Activated B cell treated with CpG ODN at 0.5 μM for 24 hours (primary cell): ENCODE measurements at places on chromosomes 4 and X.

GRCh38 chr4:78220283-78220682 lies 163.2 kb downstream of the FRAS1 start:
- peaks cover 6% of the 10 kb centered on the region for H3K27me3 ChIP-seq
- H3K27ac ChIP-seq: no peak overlapping the region
- H3K4me3 ChIP-seq: no peak overlapping the region
- DNase-seq: no peak

GRCh38 chrX:150446151-150446550 lies 83.0 kb downstream of the MAMLD1 start:
- H3K4me3 ChIP-seq: no peak overlapping the region
- no peaks in the 10 kb centered on the region for H3K27me3 ChIP-seq
- no peak for DNase-seq
- no peaks in the 10 kb centered on the region for H3K36me3 ChIP-seq
- H3K4me1 ChIP-seq: no peaks in the 10 kb centered on the region

DNA sequence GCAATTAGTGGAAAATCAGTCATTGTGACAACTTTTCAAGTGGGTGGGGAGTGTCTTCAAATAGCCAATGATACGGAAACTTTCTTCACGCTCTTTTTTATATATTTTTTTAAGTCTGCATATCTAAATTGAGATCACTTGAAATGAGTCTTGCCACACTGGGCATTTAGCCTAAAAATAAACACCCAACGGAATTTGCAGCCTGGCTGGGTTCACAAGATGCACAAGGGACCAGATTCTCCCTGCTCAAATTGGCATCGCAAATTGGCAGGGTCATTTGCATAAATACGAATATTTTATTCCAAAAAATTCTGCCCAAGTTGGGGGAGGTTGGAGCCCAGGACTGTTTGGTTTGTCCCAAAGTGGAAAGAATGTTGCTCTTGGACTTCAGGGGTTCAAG lies 87.6 kb downstream of the LIMCH1 start:
- H3K4me1 ChIP-seq: no peaks in the 10 kb centered on the region
- H3K4me3 ChIP-seq: no peak overlapping the region
- H3K27ac ChIP-seq: no peak overlapping the region
- no peak for DNase-seq
- H3K27me3 ChIP-seq: peaks cover 2% of the 10 kb centered on the region

- H3K27ac ChIP-seq: no peak overlapping the region
- H3K4me1 ChIP-seq: no peaks in the 10 kb centered on the region
- no peak overlapping the region for H3K4me3 ChIP-seq
- H3K27me3 ChIP-seq: no peaks in the 10 kb centered on the region
- DNase-seq: no peak
These were observed 137.3 kb upstream of the FTHL17 start for GRCh38 chrX:31209005-31209628.

DNA sequence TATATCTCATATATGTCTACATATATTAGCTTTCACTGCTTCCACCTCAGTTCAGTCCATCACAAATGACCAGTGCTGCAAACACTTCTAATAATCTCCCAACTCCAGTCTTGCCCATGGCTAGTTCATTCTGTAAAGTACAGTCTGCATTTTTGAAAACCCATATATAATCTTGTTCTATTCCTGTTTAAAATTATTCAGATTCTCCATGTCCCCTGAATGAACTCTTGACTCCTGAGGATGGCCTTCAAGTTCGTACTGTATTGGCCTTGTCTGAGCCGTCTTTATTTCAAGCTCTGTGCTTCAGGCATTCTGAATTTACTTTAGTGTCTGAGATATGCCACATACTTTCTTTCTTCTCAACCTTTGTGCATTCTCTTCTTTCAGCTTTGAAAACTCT lies 84.7 kb downstream of the PTPN13 start:
- H3K27ac ChIP-seq: no peak overlapping the region
- H3K4me3 ChIP-seq: no peak overlapping the region
- H3K36me3 ChIP-seq: no peaks in the 10 kb centered on the region
- no peaks in the 10 kb centered on the region for H3K4me1 ChIP-seq
- no peak for DNase-seq
- no peaks in the 10 kb centered on the region for H3K27me3 ChIP-seq

GRCh38 chr4:63583007-63583406 lies 826.2 kb downstream of the TECRL start:
- H3K36me3 ChIP-seq: no peaks in the 10 kb centered on the region
- DNase-seq: no peak
- no peak overlapping the region for H3K4me3 ChIP-seq
- no peaks in the 10 kb centered on the region for H3K27me3 ChIP-seq
- H3K4me1 ChIP-seq: no peaks in the 10 kb centered on the region

- peaks cover 13% of the 10 kb centered on the region for H3K4me1 ChIP-seq
- peaks cover 5% of the 10 kb centered on the region for H3K27me3 ChIP-seq
- no peak for DNase-seq
- H3K36me3 ChIP-seq: no peaks in the 10 kb centered on the region
These were observed 121.2 kb upstream of the NAP1L5 start for GRCh38 chr4:88818631-88819470.

DNA sequence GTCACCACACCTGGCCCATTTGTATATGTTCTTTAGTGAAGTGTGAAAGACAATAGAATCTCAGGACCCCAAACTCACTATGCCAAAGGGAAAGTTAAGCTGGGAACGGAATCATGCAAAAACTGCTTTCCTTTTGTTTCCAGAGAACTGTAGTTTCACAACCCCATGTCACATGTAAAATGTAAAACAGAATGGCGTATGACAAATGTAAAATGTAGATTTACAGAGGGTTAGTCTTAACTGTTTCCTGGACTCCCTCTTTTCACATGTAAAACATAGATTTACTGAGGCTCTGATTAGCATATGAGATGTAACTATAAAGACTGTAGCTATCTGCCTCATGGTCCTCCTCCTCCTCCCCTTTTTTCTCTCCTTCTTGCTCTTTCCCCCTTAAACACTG lies 66.3 kb downstream of the ABLIM2 start:
- peaks cover 3% of the 10 kb centered on the region for H3K36me3 ChIP-seq
- H3K27ac ChIP-seq: no peak overlapping the region

GRCh38 chrX:11386001-11386523 lies 92.8 kb downstream of the AMELX start:
- H3K4me1 ChIP-seq: peaks cover 14% of the 10 kb centered on the region
- no peak overlapping the region for H3K27ac ChIP-seq
- DNase-seq: no peak
- no peak overlapping the region for H3K4me3 ChIP-seq
- H3K36me3 ChIP-seq: no peaks in the 10 kb centered on the region
- no peaks in the 10 kb centered on the region for H3K27me3 ChIP-seq

- no peaks in the 10 kb centered on the region for H3K36me3 ChIP-seq
- no peak overlapping the region for H3K27ac ChIP-seq
- peaks cover 3% of the 10 kb centered on the region for H3K27me3 ChIP-seq
- no peak for DNase-seq
These were observed 12.9 kb upstream of the HSFX1 start for GRCh38 chrX:149760965-149761364.

DNA sequence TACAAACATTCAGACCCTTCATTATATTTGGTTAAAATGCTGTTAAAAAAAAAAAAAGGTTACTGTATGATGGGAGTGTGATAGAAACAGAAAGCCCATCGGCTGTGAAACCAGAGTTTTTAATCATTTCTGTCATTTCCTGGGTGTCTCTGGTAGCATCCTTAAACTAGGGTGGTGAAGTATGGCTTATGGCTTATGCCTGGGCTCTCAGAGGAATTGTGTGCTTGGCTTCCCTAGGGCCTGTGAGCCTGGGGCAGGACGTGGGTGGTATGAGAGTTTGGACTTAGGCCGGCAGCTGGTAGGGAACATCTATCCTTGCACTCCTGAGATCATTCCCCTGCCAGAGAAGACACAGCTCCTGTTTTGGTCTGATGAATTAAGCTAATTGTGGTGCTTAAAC lies 52.2 kb downstream of the DCUN1D4 start:
- H3K36me3 ChIP-seq: peaks cover 50% of the 10 kb centered on the region
- H3K4me3 ChIP-seq: no peak overlapping the region
- DNase-seq: no peak

- H3K36me3 ChIP-seq: peaks cover 25% of the 10 kb centered on the region
- no peak overlapping the region for H3K27ac ChIP-seq
- H3K4me1 ChIP-seq: no peaks in the 10 kb centered on the region
- H3K4me3 ChIP-seq: no peak overlapping the region
These were observed 31.1 kb downstream of the FBXO8 start for GRCh38 chr4:174252412-174252811.

DNA sequence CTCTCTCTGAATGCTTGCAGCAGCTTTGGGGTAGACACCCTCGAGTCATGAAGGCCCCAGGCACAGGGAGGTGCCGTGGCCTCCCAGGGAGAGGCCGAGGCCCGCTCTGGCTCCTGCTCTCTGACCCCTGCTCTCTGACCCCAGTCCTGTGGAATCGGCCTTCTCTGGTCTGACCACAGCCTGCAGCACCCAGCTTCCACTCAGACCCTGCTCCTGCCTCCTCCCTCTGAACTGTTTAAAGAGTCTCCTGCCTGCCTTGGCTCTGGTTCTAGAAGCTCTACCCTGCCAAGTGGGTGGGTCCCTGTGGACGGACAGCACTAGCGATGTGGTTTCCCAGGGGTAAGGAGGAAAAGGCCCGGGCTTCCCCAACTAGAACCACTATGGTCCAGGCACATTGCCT lies 78.2 kb upstream of the TMEM150C start:
- H3K4me3 ChIP-seq: no peak overlapping the region
- no peaks in the 10 kb centered on the region for H3K4me1 ChIP-seq
- no peak for DNase-seq
- H3K27ac ChIP-seq: no peak overlapping the region
- no peaks in the 10 kb centered on the region for H3K36me3 ChIP-seq

GRCh38 chr4:182536221-182536811 lies 293.1 kb downstream of the TENM3 start:
- H3K4me1 ChIP-seq: no peaks in the 10 kb centered on the region
- no peaks in the 10 kb centered on the region for H3K36me3 ChIP-seq
- no peak overlapping the region for H3K4me3 ChIP-seq
- no peaks in the 10 kb centered on the region for H3K27me3 ChIP-seq
- H3K27ac ChIP-seq: no peak overlapping the region

DNA sequence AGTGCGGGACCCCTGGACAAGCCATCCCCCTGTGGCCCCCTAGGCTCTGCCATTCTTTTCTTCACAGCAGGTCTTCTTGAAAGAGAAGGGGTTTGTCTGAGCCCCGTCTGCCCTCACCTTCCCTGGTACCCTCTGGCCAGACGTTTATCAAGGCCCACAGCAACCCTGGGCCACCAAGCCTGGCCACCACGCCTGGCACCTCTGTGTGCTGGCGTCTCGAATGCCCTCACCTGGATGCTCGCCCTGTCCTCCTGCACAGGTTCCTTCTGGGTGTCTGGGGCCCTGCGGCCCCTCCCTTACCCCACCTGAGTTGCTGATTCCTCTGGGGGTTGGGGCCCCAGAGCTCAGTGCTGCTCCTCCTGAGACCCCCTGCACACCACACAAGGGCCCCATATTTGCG lies 25.1 kb downstream of the ADRA2C start:
- no peaks in the 10 kb centered on the region for H3K4me1 ChIP-seq
- H3K27ac ChIP-seq: no peak overlapping the region
- no peak overlapping the region for H3K4me3 ChIP-seq
- no peak for DNase-seq
- no peaks in the 10 kb centered on the region for H3K36me3 ChIP-seq

DNA sequence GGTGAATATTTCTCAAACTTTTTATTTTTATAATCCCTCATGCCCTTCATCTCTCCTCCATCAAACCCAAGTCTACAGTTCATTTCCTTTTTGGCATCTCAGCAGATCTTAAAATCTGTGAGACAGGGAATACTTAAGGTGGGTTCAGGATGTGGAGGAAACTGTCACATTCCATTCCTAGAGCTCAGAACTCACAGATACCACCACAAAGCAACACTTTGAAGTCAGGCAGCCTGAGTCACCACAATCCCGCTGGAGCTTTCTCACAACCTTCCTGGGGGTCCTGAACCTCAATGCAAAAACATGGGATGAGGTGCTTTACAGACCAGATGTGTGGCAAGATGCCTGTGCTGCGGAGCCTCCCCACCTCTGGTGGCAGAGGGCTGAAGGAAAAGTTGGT lies 63.2 kb downstream of the HHIP start:
- DNase-seq: no peak
- H3K4me1 ChIP-seq: no peaks in the 10 kb centered on the region
- no peaks in the 10 kb centered on the region for H3K27me3 ChIP-seq
- no peak overlapping the region for H3K27ac ChIP-seq

GRCh38 chrX:129403974-129404669 lies 119.2 kb downstream of the SMARCA1 start:
- H3K4me3 ChIP-seq: no peak overlapping the region
- H3K36me3 ChIP-seq: no peaks in the 10 kb centered on the region
- H3K27ac ChIP-seq: no peak overlapping the region
- H3K4me1 ChIP-seq: no peaks in the 10 kb centered on the region

GRCh38 chr4:60088807-60089486 lies 1111.2 kb upstream of the ADGRL3 start:
- no peak overlapping the region for H3K4me3 ChIP-seq
- no peak overlapping the region for H3K27ac ChIP-seq
- no peaks in the 10 kb centered on the region for H3K4me1 ChIP-seq
- no peaks in the 10 kb centered on the region for H3K36me3 ChIP-seq
- no peak for DNase-seq
- H3K27me3 ChIP-seq: no peaks in the 10 kb centered on the region

DNA sequence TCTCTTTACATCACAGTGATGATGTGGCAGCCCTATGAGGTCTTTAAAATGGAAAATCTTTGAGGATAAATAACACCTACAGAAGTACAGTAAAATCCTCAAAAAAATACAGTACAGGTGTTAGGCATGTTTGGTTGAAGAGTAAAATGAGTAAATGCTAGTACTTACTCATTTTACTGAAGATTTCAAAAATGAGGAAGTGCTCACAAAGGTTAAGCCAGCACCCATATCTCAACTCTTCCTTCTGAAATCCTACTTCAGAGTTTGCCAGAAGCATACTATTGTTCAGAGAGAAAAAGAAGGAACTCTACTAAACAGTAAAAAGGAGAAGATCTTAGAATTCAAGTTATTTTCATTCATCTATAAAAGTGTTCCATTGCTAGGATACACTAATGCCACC lies 130.9 kb downstream of the CBR4 start:
- peaks cover 28% of the 10 kb centered on the region for H3K4me1 ChIP-seq
- H3K36me3 ChIP-seq: no peaks in the 10 kb centered on the region
- H3K27me3 ChIP-seq: peaks cover 28% of the 10 kb centered on the region
- H3K4me3 ChIP-seq: no peak overlapping the region
